ENCODE measurements at places on chromosomes 6 and 20.

GRCh38 chr20:47070176-47070575 is 175.5 kb downstream of the EYA2 start:
- no peak for DNase-seq

- no peak for DNase-seq
Observed at GRCh38 chr6:43953794-43954310, 173.4 kb downstream of the MRPL14 start.

DNA sequence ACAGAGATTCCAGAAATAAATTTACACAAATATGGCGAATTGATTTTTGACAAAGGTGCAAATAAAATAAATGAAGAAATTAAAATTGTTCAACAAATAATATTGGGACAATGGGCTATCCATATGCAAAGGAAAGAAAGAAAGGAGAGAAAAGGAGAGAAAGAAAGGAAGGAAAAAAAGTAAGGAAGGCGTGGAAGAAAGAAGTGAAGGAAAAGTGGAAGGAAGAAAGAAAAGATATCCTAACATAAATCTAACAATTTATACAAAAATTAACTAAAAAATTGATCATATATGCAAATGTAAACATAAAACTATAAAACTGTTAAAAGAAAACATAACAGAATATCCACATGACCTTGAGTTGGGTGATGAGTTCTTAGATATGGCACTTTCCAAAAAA is 78.7 kb upstream of the ZNF184 start:
- DNase-seq, result no peak

DNA sequence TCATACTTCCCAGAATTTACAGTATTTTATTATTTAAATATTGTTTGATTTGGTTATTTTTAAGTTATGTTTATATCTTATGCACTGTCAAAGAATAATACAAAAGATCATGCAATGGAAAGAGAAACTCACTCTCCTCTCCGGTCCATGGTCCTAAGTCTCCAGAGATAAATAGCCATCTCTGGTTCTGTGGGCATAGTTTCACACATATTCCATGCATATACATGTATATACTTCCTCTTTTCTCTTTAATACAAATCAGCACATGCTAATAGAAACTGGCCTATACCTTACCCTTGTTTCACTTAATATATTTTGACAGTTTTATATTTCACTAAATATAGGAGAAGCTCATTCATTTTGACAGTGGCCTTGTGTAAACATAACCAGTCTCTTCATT is 901.7 kb upstream of the CITED2 start:
- DNase-seq, result no peak

GRCh38 chr20:50329981-50330503 is 139.4 kb downstream of the CEBPB start:
- DNase-seq, result no peak

DNA sequence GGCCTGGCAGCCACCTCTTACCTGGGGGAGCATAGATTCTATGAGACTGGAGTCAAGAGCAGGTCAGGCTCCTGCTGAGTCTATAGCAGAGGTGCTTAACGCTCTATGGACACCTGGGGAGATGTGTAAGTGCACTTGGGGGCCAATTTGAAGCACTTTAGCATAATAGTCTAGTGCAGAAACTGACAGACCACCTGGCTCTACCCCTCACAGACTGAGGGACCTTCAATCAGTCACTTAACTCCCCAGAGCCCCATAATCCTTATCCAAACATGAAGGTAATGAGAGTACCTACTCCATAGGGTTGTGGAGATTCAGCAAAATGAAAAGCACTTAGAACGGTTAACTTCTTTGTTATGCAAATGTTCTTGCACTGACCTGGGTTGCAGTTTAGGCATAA is 87.3 kb upstream of the SLC22A16 start:
- DNase-seq, result no peak

DNA sequence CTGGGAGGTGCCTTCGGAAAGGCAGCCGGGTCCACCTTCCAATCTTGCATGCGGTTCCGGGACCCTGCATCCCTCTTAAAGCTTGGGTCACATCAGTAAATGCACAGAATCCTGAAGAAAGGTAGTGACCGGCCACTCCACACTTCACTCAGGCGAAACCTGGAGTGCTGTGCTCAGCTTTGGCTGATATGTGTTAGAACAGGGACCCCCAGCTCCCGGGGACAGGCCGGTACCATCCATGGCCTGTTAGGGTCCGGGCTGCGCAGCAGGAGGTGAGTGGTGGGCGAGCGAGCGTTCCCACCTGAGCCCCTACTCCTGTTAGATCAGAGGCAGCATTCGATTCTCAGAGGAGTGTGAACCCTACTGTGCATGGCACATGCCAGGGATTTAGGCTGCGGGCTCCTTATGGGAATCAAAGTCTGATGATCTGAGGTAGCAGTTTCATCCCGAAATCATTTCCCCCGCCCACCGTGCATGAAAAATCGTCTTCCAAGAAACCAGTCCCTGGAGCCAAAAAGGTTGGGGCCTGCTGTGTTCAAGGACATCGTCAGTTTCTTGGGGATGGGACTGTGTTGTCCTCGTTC is 143.0 kb downstream of the ERMARD start:
- DNase-seq, result no peak

DNA sequence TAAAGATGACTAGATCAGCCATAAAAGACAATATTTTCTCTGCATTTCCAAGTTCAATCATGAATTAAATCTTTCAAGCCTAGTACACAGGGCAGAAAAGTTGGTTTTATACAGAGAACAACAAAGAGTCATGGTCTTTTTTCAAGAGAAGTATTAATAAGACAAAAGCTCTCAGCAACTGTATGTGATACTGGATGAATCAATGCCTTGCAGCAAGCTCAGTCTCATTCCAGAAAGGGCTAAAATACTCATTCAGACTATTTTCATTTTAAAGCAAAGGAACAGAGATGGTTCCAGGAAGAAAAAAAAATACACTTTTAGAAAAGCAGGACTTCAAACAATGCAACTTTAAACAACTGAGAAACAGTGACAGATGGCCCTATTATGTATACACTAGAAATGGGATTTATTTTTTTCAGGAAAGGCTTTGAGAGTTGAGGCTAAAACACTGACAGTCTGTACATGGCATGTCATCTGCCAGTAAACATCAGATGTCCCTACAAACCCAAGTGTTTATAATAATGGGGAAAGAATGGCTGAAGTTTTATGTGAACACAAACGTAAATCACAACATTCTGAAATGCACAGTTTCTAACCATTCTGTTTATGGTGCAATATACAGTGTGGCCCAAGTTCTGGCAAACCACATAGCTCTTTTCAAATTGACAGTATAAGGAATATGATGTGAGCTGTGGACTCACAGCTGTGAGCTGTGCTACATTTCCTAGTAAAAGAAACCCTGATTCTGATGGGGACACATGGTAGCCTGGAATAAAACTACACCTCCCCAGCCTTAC is 114.3 kb upstream of the DST start:
- no peak for DNase-seq

- DNase-seq, result peak; percentile 82
Observed at GRCh38 chr20:13220194-13220903, 725 bp upstream of the ISM1 start.

DNA sequence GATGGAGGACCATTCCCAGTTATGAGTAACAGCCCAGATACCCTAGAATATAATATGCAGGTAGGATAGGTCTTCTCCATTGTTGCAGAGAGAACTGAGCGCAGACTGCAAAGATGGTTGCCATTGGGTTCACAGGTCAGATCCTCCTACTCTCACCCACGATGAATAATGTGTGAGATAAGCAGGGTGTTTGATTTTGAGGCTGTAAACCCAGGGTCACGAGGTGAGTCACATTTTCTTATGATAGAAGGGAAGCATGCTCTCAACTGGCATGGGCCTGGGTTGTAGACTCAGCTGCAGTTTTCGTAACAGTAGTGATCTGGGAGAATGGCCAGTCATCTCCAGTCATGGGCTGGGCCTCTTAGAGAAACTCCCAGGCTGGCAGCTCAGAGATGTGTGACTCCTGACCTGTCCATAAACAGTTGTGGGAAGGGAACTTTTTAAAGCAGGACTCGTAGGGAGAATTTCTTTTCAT is 74.2 kb downstream of the CD164 start:
- DNase-seq, result peak; percentile 91

GRCh38 chr20:62818592-62819493 is 2.0 kb downstream of the COL9A3 start:
- no peak for DNase-seq

- DNase-seq, result no peak
Observed at GRCh38 chr6:34951731-34952130, 62.7 kb downstream of the ANKS1A start.

DNA sequence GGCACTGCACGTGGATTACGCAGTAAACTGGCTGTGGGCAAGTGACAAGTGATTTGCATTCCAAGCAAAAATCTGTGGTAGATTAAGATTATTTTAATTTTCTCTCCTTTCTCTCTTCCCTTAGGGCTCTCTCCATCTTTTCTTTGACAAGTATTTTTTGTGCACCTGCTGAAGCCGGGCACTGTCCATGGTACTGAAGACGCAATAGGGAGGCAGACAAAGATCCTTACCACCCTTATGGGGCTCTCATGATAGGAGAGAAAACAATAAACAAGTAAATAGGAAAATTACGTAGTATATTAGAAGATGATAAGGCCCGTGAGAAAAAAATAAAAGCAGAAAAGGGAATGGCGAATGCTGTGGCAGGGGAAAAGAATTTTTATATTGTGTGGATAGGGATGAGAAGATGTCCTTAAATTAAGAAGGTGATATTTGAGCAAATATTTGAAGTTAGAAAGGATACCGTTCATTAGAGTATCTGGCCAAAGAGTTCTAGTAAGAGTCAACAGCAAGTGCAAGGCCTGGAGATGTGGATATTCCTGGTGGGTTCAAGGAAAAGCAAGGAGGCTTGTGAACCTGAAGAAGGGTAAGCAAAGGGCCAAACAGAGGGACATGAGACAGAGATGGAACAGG is 146.0 kb downstream of the LAMP5 start:
- DNase-seq, result no peak

- DNase-seq, result no peak
Observed at GRCh38 chr20:17179840-17180239, 47.0 kb upstream of the PCSK2 start.

- no peak for DNase-seq
Observed at GRCh38 chr6:108694816-108695215, 134.1 kb downstream of the FOXO3 start.

DNA sequence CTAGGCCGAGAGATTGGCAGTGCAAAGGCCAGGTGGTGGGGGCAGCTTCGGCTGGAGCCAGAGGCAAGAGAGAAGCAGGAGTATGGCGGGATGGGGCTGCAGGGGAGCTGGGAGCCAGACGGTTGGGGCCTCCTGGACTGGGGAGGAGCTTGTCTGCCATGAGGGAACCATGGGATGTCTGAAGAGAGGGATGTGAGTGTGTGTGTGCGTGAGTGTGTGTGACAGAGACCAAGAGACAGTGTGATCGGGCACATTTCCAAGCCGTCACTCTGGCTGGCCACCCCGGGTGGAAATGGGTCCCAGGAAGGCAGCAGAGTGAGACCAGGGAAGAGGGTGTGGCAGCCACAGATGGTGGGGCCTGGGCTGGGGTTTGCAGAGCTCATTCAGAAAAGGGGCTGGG is 13.8 kb downstream of the PHACTR3 start:
- no peak for DNase-seq

DNA sequence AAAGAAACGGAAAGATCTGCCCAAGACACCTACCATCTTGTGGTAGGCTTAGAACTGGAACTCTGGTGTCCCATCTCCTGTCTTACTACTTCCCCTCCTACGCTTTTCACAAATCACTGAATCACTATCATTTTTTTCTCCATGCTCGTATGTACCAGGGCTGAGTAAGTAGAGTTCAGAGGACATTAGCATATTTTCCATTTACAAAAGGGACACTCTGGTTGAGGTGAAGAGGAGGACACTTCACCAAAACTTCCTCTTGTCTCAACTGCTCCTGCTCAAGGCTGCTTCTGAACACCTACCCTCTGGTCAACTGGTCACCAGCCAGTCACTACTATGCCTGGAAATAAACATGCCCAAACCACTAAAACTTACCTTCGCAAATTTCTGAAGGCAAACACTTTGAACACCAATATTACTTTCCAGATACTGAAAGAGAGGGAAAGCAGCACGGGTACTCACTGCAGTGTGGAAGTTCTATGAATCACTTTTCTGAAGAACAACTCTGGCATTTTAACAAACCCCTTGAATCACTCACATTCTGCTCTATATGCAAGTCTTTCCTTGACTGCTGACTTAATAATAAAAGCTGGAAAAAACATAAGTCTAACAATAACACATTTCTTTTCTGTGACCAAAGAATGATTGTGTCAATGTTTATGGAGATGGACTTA is 123.3 kb downstream of the INSM1 start:
- DNase-seq, result no peak

DNA sequence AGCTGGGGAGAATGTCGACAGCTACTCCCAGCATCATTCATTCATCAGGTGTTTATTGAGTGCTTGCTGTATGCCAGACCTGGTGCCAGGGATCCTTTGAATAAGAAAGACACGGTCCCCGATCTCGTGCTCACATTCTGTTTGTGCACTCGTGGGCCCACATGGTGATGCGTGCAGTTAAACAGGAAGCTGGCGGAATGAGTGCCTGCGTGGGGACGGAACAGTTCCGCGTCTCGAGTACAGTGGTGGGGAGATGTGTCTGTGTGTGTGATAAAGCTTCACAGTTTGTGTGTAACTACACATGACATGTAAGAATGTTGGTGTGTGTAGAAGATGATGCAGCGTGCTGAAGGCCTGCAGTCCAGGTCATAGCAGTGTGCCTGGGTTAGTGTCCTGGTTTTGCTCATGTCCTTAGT is 6.5 kb downstream of the RBM38 start:
- DNase-seq, result no peak

DNA sequence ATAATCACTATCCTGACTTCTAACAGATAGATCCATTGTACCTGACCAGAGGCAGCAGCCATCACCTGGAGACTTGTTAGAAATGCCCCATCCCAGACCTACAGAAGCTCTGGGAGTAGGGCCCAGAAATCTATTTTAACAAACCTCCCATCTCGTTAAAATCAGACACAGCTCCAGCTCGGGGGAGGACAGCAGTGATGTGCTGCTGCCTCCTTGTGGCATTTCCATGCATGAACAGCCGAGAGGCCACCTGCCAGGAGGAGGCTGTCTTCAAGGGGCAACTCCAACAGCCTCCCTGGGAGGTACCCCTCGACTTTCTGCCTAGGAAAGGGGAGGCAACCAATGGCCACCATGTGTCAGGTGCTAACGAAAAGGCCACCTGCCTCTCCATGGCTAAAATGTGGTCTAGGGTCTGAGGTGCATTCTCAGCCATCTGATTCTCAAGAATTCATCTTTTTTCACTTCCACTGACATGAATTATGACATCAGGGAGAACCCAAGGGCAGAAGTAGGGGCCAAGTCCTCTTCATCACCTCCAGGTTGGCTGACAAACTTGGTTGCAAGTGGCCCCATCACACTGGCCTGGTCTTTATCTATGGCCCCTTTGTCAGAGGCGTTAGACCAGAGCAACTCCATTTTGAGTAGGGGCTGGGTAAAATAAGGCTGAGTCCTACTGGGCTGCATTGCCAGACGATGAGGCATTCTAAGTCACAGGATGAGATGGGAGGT is 12.2 kb upstream of the KCNK15 start:
- DNase-seq, result peak; percentile 90

- no peak for DNase-seq
Observed at GRCh38 chr6:68167604-68168003, 467.5 kb upstream of the ADGRB3 start.
